ENCODE measurements at places on chromosomes 12 and 14. TPM values are rescaled to one million over a fixed set of nuclear protein-coding genes. Genes with fewer than 3 reads are reported as not detected.

The GPN3 gene
- 41.2 TPM for total RNA-seq

The ARF3 gene
- total RNA-seq = 117 TPM

The CLEC7A gene
- total RNA-seq = 4.6 TPM

The ENDOU gene
- 0.28 TPM for total RNA-seq

The DEPDC4 gene
- 1.6 TPM for total RNA-seq

The HEBP1 gene
- total RNA-seq = 18.9 TPM

The RNU6-7 gene
- not detected for total RNA-seq

DNA sequence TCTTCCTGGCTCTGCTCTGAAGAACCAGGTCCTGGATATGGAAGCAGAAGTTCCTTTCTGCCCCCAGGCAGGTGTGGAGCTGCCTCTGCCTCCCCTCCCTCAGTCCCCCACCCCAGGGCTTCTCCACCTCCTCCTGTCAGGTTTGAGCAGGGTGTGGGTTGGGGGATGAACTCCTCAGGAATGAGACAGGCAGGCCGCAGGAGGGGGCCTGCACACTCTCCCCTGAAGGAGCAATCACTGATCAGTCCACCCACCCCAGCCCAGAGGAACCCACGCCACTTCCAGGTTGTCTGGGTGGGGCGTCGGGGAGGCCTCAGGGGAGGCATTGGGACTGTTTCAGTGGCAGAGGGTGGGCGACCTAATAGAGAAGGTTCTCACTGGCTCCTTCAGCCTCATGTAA lies 26.6 kb downstream of the FAIM2 start:
- no peaks in the 10 kb centered on the region for H3K36me3 ChIP-seq
- no peak overlapping the region for H3K4me3 ChIP-seq
- no peak overlapping the region for H3K27ac ChIP-seq
- H3K4me1 ChIP-seq = no peaks in the 10 kb centered on the region

DNA sequence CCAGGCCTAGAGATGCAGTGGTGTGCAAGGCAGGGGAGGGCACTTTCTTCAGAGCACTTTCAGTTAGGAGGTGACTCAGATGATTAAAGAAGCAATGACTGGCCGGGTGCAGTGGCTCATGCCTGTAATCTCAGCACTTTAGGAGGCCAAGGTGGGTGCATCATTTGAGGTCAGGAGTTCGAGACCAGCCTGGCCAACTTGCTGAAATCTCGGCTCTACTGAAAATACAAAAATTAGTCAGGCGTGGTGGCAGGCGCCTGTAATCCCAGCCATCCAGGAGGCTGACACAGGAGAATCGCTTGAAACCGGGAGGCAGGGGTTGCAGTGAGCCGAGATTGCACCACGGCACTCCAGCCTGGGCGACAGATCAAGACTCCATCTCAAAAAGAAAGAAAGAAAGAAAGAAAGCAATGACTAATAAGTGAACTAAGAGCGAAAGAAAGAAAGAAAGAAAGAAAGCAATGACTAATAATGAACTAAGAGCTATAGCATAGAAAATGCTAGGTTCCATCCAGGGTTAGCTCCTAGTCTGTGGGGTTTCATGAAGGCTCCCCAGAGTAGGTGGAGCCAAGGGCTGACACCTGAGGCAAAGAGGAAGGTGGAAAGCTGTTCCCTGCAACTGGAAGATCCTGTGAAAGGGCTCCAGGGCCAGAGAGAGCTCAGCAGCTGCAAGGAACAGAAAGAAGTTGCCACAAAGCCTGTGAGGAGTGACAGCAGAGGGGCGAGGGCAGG lies 334.5 kb downstream of the CACNA1C start:
- no peak overlapping the region for H3K4me3 ChIP-seq
- H3K4me1 ChIP-seq = peaks cover 4% of the 10 kb centered on the region

DNA sequence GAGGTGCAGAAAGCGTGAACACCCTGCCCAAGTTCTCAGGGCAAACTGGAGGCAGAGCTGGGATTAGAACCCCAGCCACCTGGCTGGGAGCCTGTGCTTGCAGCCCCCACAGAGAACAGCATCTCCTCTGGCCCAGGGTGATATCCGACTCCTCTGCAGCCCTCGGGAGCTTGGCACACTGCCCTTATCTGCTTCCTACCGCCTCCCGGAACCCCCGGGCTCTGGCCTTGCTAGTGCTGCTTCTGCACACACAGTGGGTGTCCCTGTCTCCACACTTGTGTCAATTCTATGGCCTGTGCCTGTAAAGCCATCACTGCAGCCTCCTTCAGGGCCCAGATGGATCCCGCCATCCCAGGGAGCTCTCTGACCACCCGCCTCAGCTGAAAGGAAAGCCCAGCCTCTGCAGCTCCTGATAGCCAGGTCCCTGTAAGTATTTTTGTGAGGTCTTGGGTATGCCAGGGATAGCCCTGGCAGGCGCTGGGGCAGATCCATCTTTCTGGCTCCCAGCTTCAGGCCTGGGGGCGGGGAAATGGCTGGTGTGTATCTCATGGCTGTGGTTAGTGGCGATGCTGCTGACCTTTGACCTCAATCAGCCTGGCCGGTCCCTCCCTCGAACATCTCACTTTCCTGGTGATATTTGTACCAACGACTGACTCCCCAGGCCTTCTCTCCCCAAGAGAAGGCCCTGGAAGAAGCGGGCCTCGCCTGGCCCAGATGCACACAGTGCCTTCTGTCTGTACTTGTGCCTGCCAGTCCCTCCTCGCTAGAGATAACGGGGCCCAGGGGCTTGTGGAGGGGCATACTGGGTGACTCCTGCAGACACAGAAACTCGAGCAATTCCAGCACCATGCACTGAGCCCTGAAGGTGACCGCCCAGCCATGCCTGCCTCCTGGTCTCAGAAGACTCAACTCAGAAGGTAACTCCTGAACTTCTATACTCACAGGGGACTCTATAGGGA lies 183.8 kb downstream of the CALM1 start:
- H3K4me1 ChIP-seq = no peaks in the 10 kb centered on the region
- no peak overlapping the region for H3K4me3 ChIP-seq
- H3K36me3 ChIP-seq = no peaks in the 10 kb centered on the region

DNA sequence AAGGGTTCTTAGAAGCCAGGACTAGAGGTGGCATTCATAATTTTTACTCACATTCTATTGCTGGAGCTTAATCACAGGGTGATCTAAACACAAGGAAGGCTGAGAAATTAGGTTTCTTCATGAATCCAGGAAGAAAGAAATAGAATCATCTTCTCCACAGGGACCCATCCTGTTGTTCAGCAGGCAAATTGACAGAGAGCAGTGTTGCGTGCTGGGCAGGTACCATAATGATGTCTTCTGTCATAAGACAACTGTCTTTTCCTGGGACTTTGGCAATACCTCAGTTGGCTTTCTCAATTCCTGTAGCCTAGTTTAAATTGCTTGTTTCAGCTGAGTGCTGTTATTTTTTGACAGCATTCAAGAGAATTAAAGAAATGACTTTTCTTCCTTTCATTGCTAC lies 468.0 kb upstream of the SYT1 start:
- H3K27me3 ChIP-seq = no peaks in the 10 kb centered on the region
- H3K36me3 ChIP-seq = no peaks in the 10 kb centered on the region
- H3K27ac ChIP-seq = no peak overlapping the region
- H3K4me3 ChIP-seq = no peak overlapping the region

GRCh38 chr12:12210983-12211382 lies 55.9 kb downstream of the LRP6 start:
- H3K36me3 ChIP-seq = no peaks in the 10 kb centered on the region
- no peak overlapping the region for H3K4me3 ChIP-seq
- no peak for DNase-seq

DNA sequence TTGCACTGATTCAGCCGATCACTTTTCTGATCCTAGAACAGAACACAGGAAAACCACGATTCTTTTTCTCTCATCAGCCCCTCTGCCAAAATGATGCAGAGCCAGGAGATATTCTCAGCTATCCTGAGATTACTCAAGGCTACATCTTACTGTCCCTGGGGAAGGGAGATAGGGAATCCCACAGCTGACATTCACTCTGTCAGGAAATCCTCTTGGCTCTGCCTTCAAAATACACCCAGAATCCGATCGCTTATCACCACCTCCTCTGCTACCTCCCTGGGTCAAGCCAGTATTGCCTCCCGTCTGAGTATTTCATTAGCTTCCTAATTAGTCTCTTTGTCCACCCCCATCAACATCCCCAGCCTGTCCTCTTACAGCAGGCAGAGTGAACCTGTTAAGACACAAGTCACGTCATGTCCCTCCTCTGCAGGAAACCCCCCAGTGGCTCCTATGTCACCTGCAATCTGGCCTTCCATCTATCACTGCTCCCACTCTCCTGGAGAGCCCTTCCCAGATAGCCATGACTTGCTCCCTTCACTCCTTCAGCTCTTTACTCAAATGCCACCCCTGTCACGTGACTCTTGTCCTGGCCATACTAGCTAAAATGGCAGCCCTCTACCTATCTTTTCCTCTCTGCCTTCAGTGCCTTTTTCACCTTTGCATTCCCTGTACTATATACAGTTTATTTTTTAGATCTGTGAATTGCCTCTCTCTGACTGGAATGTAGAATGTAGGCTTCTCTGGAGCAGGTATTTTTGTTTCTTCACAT lies 70.3 kb downstream of the GALNT4 start:
- no peak overlapping the region for H3K4me3 ChIP-seq
- peak overlapping the region; percentile 49 for H3K27ac ChIP-seq
- no peaks in the 10 kb centered on the region for H3K36me3 ChIP-seq
- H3K4me1 ChIP-seq = peaks cover 6% of the 10 kb centered on the region

DNA sequence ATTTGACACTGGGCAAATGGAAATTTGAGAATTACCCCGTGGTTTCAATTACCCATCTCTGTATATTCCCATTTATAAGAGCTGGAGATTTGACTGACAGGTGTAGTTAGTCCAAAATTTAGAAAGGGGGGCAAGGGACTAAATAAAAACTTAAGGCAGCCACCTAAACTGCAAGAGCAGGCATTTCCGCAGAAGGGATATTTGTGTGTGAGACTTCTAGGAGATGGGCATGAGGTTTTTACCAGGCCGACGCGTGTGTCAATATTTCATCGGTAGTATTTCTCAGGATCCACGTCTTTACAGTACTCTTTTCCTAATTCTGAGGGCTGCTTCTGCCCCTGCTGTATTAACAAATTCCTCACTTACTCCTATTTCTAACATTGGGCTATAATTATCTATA lies 1.4 kb downstream of the FAR2 start:
- no peaks in the 10 kb centered on the region for H3K4me1 ChIP-seq
- DNase-seq = no peak
- no peak overlapping the region for H3K4me3 ChIP-seq

DNA sequence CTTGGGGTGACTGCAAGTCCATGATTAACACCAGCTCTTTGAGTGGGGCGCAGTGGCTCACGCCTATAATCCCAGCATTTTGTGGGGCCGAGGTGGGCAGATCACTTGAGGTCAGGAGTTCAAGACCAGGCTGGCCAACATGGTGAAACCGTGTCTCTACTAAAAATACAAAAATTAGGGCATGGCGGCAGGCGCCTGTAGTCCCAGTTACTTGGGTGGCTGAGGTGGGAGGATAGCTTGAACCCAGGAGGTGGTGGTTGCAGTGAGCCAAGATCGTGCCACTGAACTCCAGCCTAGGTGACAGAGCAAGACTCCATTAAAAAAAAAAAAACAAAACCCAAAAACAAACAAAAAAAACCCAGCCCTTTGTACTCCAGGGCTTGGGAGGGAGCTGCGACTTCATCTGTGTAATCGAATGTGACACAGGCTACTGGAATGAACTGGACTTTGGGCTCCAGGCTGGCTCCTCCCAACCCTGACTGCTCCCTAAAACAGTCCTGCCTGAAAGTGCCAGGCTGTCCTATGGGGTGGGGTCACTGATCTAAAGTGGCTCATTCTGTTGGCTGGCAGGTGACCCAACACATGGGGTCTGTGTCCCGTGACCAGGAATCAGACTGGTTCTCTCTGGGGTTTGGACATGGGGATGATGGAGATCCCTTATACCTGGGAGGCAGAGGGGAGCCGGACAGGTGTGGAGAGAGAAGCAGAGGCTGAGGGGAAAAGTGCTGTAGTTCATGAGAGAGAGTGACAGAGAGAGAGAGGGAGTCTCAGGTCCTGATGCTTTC lies 9.3 kb upstream of the C12orf43 start:
- no peak for DNase-seq
- no peaks in the 10 kb centered on the region for H3K36me3 ChIP-seq
- no peaks in the 10 kb centered on the region for H3K27me3 ChIP-seq
- H3K4me1 ChIP-seq = no peaks in the 10 kb centered on the region
- H3K4me3 ChIP-seq = no peak overlapping the region

GRCh38 chr14:31659278-31659677 lies 98.1 kb downstream of the NUBPL start:
- no peaks in the 10 kb centered on the region for H3K27me3 ChIP-seq
- H3K27ac ChIP-seq = no peak overlapping the region
- no peak for DNase-seq
- no peaks in the 10 kb centered on the region for H3K4me1 ChIP-seq
- H3K4me3 ChIP-seq = no peak overlapping the region

DNA sequence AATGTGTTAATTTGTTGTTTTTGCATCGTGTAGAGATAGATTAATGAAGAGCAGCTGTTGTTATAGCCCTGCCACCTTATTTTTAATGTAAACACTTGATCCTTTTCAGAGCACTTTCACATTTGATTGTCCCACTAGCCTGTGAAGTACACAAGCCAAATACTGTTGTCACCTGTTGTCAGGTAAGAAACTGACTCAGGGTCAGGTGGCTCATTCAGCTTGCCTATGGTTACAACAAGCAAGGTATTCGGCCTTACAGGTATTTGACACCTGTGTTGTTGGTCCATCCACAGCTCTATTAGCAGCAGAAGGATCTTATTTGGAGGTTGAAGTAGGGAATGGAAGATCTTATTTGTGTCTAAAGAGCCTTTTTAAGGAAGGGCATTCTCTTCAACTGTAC lies 108.9 kb downstream of the GPR135 start:
- no peak overlapping the region for H3K4me3 ChIP-seq
- H3K27ac ChIP-seq = no peak overlapping the region
- H3K36me3 ChIP-seq = no peaks in the 10 kb centered on the region
- DNase-seq = no peak

- no peaks in the 10 kb centered on the region for H3K4me1 ChIP-seq
- no peak overlapping the region for H3K4me3 ChIP-seq
- no peaks in the 10 kb centered on the region for H3K27me3 ChIP-seq
- H3K36me3 ChIP-seq = no peaks in the 10 kb centered on the region
- no peak overlapping the region for H3K27ac ChIP-seq
Observed at GRCh38 chr12:69168828-69169227, 70.5 kb upstream of the CPSF6 start.

GRCh38 chr12:132649226-132649945 lies 30.8 kb downstream of the P2RX2 start:
- H3K27ac ChIP-seq = no peak overlapping the region
- no peaks in the 10 kb centered on the region for H3K4me1 ChIP-seq
- no peaks in the 10 kb centered on the region for H3K27me3 ChIP-seq
- no peak overlapping the region for H3K4me3 ChIP-seq
- no peaks in the 10 kb centered on the region for H3K36me3 ChIP-seq

DNA sequence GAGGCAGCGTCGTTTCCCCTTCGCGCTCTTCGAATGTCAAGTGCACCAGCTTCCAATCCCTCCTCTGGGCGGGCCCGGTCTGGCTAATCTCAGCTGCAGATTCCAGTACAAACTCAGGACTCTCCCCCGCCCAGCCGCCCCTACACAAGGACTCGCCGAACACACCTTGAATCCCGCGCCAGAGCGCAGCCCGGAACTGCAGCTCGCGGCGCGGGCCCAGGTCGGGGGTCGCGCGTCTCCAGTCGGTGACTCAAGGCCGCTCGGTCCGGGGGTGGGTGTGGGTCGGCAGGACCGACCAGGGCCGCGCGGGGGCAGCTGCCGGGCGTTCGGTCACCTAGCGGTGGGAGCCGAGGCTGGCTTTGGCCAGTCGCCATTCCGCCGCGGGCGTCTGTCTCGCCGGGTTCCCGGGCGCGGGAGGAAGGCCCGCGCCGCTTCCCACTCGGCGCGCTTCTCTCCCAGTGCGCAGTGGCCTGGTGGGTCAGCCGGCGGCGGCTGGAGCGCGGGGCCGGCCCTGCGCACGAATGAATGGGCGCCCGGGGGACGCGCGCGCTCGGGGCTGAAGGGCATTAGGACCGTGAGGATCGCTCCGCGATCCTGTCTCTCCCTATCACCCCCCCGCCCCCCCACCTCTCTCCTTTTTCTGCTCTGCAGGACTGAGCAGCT lies at the start of gene GALNT16:
GALNT16 (plus strand) TSS at position 632 of the 663 bp plus-strand sequence. CDS start 133 bp downstream, outside the sequence.
- DNase-seq = peak; percentile 44
- H3K27me3 ChIP-seq = peaks cover 5% of the 10 kb centered on the region
- peak within 1 kb of the TSS; percentile 62 for H3K27ac ChIP-seq
- no peaks in the 10 kb centered on the region for H3K4me1 ChIP-seq
- H3K36me3 ChIP-seq = no peaks in the 10 kb centered on the region

All from uterus (tissue), 4 donors.